ENCODE measurements at places on chromosomes 13 and 19.
A peak's percentile ranks its signal among the peaks of the same experiment; 100 is the strongest.

DNA sequence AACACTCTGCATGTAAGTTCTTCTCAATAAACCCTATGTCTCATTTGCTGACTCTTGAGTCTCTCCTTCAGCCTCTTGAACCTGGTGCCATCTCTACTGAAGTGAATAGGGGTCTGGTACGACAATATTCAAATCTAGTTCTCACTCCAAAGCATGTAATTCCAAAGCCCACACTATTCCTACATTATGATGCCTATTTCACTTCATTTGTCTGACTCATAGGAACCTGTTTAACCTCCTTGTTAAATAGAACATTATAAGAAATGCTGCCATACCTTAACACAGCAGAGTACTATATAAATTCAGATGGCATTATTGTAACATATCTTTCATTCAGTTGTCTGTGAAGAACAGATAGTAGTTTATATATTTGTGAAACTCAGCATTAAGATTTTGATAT lies 67.1 kb downstream of the STARD13 start:
- no peak for DNase-seq

GRCh38 chr19:53868892-53869804 lies 1.5 kb downstream of the MYADM start:
- peak; percentile 38 for DNase-seq

DNA sequence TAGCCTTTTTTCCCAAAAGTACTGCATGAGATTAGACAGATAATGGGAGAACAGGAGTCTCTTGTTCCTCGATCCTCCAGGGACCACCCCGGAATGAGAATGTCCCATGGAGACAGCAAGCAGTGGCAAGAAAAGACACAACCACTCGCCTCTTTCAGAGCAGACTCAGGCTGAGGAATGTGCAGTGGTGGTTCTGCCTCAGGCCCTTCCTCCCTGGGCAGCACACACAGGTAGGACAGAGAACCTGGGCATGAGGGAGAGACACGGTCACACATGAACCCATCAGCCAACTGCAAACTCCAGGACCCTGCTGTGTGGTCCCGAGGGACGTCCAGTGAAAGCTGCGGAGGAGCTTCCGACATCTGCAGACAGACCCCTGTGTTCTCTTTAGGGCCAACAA lies 31.0 kb downstream of the CRYL1 start:
- no peak for DNase-seq

- no peak for DNase-seq
Observed at GRCh38 chr19:3613818-3614661, 7.4 kb upstream of the TBXA2R start.

DNA sequence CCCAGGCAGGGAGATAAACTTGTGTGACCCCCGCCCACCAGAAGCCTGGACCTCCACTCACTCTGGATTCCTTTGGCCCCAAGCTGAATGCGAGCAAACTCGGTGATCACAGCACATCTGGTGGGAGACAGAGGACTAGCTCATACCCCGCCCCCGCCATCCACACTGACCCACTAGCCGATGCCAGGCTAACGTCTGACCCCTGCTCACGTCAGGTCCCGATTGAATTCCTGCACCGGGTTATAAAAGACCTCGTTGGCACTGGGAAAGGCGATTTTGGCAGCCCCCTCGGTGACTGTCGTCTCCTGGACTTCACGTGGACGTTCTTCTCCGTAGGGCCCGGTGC lies 631 bp downstream of the TRMT1 start:
- DNase-seq: no peak

DNA sequence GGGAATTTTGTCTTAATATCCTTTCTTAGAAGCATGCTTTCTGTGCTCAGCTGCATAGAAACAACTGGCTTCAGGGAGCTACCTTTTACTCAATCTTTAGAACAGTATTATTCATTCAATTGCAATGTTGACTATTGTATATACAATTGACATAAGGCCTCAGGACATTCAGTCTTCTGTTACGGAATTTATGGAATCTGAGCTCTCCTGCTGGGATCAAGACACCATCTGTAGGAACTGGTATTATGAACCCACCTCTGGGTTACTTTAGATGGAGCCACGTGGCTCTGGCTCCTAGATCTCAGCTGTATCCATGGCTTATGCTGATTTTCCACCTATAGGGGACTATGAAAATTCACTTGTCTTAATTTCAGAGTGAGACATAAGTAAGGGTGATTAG lies 716.2 kb upstream of the GPC6 start:
- DNase-seq: no peak
